HT-29 (cell line): ENCODE measurements at places on chromosomes 5 and 9. TPM values are rescaled to one million over a fixed set of nuclear protein-coding genes. Genes with fewer than 3 reads are reported as not detected.
A peak's percentile ranks its signal among the peaks of the same experiment; 100 is the strongest.

- no peak for DNase-seq
Measured at GRCh38 chr5:68454766-68455165, 239.2 kb downstream of the PIK3R1 start.

The ARSI gene
- total RNA-seq: not detected in 2 replicates

- no peak for DNase-seq
Measured at GRCh38 chr5:171166766-171167165, 142.3 kb upstream of the TLX3 start.

- no peak for DNase-seq
Measured at GRCh38 chr9:119181561-119181960, 187.7 kb downstream of the BRINP1 start.

The AGXT2 gene
- not detected in 2 replicates for total RNA-seq

DNA sequence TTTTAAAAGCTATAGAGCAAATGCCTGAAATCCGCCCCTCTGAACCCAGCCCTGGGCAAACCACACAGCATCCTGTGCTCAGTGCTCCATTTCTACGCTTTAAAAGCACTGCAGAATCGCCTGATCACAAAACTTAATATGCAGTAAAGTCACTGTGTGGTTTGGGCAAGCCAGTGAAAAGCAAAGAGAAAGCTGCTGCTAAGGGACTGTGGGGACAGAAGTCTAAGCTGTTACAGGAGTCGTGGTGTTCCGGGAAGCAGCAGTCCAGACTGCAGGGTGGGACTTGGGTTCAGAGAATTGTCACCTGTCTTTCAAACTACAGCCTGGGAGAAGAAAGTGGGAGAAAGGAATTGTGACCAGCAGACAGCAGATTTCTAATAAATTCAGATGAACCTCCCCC, 8.2 kb downstream of the RAPGEF1 start:
- DNase-seq: no peak

The PALM2AKAP2 gene
- total RNA-seq: not detected in 2 replicates

DNA sequence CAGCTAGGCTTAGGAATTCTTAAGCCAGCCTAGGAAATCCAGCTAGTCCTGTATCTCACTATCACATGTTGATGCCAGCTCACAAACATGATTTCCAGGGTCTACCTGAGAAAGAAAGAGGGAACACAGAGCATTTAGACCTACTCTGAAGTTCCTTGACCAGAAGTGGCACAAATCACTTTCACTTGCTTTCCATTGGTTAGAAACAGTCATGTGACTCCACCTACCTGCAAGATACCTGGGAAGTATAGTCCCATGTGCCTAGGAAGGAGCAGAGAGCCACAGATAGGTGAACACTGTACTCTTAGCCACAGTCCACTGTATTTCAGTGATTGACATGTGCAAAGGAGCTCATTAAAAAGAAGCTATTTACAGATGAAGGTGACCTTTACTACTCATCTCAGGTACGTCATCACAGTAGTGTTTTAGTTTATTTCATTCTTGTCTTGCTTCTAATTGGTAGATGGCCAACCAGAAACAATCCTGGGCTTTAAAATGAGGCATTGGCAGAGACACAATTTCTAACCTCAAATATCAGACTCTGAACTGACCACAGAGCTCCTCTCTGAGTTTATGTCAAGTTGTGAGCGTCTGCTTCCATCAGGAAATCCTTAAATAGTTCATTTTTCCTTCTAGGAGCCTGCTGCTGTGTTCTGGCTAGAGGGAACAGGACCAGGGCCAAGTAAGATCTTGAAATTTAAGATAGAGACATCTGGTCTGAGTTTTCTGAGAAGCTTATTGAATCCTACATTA, 340.7 kb downstream of the TLE4 start:
- no peak for DNase-seq

- no peak for DNase-seq
Measured at GRCh38 chr5:98769959-98770208, 3.6 kb upstream of the RGMB start.

The LCP2 gene
- total RNA-seq: not detected in 2 replicates

- no peak for DNase-seq
Measured at GRCh38 chr9:111952559-111952958, 55.9 kb downstream of the UGCG start.

The FOXI1 gene
- not detected in 2 replicates for total RNA-seq

DNA sequence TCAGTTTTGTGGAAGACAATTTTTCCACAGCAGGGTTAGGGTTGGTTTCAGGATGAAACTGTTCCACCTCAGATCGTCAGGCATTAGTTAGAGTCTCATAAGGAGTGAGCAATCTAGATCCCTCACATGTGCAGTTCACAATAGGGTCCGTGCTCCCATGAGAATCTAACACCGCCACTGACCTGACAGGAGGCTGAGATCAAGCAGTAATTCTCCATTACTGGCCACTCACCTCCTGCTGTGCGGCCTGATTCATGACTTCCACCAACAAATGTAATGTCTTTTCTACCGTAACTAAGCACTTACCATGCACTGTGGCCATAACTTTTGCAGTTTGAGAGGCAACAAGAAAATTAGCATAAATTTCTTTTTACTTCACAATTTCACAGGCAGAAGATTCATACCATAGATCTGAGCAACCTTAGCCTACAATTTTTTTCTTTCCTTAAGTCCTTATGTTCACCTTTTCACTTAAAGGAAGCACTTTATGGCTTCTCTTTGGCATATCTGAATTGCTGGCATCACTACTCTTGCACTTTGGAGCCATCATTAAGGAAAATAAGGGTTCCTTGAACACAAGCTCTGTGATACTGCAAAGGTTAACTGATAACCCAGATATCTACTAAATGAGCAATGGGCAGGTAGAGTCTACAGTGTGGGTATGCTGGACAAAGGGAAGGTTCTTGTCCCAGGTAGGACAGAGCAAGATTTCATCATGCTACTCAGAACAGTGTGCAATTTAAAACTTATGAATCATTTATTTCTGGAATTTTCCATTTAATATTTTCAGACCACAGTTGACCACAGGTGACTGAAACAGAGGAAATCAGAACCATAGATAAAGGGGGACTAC, 83.0 kb upstream of the IFNK start:
- no peak for DNase-seq

The FOXD4 gene
- total RNA-seq: 0.31 and 0.73 TPM in 2 replicates

- DNase-seq: peak; percentile 31
Measured at GRCh38 chr5:87411586-87411972, 1.2 kb downstream of the CCNH start.

DNA sequence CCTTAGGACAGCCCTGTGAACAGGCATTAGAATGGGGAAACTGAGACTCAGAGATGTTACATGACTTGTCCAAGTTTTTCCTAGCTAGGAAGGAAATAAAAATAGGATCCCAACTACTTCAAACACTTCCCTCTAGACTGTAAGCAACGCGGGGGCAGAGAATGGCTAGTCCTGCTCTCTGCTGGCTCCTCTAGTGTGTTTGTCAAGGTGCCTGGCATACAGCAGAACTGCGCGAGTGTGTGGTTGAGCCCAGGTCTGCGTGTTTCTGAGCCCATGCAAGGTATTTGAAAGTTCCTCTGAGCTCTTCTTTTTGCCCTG, 152.5 kb downstream of the MACROH2A1 start:
- no peak for DNase-seq

DNA sequence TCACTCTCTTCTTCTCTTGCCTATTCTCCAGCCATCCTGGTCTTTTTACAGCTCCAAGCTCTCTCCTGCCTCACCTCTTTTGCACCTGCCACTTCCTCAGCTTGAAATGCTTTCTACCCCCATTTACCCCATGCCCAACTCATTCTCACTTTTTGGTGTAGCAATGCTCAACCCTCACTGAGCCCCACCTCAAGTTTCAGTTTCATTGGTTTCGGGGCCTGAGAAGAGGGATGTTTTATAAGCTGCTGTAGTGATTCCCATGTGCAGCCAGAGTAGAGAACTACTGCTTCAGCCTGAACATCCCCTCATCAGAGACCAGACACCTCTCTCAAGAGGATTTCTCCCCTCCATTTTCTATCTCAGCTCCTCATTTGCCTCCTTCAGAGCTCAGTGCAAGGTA, 45.2 kb upstream of the FYB1 start:
- no peak for DNase-seq

- no peak for DNase-seq
Measured at GRCh38 chr5:94815313-94816039, 197.0 kb downstream of the SLF1 start.

The PCDHA12 gene
- 0.13 TPM in 1 of 2 replicates, not detected in the other for total RNA-seq

GRCh38 chr9:79687131-79687447, 115.3 kb downstream of the TLE4 start:
- no peak for DNase-seq

The CBY3 gene
- total RNA-seq: not detected in 2 replicates

DNA sequence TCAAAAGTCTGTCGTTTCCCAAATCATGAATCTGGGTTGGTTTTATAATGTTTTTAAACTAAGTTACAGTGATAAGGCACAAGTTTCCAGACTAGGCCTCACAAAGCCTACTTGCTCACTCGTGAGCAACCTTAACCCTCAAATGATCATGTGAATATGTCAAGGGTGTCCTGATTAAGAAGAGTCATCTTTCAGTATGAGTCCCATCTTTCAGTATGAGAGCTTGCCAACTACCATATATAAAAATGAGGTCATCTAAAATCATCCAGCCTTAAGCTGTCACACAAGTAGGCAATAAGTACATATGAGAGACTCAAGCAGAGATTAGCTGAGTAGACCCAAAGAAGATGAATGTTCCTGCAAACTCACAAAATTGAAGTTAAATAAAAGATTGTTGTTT, 668.4 kb upstream of the FAM174A start:
- DNase-seq: no peak

The CA9 gene
- 82.8 and 95.4 TPM in 2 replicates for total RNA-seq

The DTWD2 gene
- 10.9 and 15.7 TPM in 2 replicates for total RNA-seq

DNA sequence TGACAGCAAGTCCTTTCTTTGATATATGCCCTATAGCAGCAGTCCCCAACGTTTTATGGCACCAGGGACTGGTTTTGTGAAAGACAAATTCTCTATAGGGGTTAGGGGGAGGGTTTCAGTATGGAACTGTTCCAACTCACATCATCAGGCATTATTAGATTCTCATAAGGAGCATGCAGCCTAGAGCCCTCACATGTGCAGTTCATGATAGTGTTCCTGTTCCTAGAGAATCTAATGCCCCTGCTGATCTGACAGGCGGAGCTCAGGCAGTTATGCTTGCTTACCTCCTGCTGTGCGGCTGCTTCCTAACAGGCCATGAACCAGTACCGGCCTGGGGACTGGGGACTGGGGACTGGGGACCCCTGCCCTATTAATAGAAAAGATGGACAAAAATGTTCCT, 2.7 kb upstream of the RAPGEF6 start:
- DNase-seq: no peak

DNA sequence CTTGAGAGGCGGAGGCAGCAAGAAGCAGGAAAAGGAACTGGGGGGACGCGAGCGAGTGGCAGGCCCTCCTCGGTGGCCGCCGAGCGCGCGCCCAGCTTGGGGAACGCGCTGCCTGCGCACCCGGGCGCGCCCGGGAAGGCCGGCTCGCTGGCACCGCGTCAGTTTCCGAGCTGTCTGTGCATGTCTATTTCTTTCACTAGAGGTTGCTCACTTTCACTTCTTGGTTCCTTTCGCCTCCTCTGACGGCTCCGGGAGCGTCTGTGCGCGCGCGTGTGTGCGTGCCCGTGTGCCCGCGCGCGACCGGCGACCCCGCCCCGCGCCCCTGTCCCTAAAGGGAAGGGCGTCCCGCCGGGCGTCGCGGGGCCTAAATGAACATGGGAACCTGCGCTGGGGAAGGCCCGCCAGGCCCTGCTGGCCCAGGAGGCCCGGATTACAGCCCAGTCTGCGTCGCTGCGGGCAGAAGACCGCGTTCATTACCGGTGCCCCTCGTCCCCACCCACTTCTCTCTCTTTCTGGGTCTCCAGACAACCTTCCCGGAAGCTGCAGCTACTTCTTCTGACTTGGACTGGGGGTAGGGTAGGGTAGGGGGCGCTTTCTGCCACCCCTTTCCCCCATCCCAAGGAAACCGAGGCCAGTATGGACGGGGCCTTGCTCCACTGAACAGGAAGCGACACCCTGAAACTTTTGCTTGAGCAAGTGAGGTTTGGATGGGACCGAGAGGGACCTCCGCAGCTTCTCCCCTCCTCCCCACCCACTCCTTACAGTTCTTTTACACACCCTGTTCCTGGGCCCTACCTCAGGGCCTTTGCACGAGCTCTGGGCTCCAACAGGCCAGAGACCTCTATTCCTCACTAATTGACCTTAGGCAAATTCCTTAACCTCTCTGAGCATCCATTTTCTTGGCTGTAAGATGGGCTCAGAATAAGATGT, 205.8 kb upstream of the IER5L start:
- peak; percentile 67 for DNase-seq

- DNase-seq: no peak
Measured at GRCh38 chr9:35205340-35205739, 43.5 kb downstream of the UNC13B start.

DNA sequence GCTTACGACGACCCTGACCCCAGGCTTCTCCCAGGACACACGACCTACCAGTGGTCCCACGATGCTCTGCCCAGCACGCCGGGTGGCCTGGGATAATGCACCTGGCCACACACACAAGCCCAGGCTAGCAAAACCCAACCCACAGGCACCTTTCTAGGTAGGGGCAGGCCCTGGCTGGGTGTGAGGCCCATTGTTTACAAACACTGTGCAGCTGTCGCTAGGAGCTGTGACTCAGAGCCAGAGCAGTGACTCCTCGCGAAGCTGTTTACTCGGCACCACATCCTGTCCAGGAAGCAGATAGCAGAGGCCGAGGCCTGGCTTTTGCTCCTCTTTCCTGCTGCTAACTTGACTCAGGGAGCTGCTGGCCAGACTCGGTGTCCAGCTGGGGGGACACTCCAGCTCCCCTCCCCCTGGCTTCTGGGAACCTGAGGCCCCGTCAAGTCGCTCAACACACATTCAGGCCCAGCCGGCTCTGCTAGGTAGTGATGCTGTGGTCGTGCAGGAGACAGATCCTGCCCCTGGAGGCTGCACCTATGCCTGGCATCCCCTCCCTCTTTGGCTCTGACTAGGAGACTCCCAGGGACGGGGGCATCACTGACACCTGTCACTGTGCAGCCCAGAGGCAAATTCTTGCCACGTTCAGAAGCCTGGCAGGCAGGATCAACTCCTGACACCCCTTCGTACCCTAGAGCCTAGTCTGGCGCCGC, 12.8 kb upstream of the RALGDS start:
- peak; percentile 99 for DNase-seq

GRCh38 chr5:59001154-59001553, 418.3 kb downstream of the RAB3C start:
- DNase-seq: no peak

GRCh38 chr9:117732494-117732893, 28.3 kb downstream of the TLR4 start:
- no peak for DNase-seq

The TMEM171 gene
- not detected in 2 replicates for total RNA-seq

GRCh38 chr5:134007581-134008265, 2.9 kb upstream of the VDAC1 start:
- peak; percentile 28 for DNase-seq

GRCh38 chr5:5481206-5481605, 58.7 kb downstream of the ICE1 start:
- no peak for DNase-seq
